Activated CD4-positive, alpha-beta T cell treated with anti-CD3 and anti-CD28 coated beads, Interleukin-10, Interleukin-2, amounts not matched to agents 100 ng/mL and 50 ng/mL, durations not matched to agents 16 hours and 8 hours (primary cell): ENCODE measurements at places on chromosomes 6 and 20.

- DNase-seq = no peak
Observed at GRCh38 chr20:59117526-59117925, 46.1 kb upstream of the ZNF831 start.

GRCh38 chr6:68774843-68775242 is 139.8 kb downstream of the ADGRB3 start:
- DNase-seq = no peak

DNA sequence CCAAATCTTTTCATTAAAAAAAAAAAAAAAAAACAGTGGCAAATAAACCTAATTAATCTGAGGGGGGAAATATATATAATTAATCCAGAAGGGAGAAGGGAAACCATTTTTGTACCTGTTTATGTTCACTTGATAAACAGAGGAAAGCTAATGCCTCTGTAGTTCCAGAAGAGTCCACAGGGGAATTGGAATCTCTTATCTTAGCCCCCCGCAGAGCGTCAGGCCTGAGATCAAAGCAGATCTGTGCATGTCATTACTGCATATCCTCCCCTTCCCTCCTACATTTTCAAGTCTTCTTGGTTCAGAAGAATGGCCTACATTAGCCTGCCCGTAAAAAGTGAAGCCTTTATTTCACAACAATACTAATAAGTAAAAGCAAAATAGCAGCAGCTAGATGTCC is 157.2 kb downstream of the PTPRT start:
- no peak for DNase-seq

DNA sequence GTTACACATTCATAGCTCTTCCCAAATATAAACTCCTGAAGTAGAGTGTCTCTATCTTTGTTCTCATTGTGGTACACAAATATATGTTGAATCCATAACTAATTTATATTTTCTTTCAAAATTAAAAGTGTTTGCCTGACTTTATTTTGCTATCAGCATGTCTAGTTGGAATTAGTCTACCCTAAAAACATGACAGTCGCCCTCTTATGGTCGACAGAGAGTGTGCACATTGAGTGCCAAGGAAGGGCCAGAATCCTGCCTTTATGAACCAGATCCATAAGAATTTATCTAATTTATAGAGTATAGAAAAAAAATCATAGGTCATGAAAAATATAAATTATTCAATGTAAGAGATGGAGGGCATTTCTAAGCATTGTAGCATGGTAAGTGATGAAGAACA is 12.3 kb upstream of the DEFB112 start:
- DNase-seq = no peak

DNA sequence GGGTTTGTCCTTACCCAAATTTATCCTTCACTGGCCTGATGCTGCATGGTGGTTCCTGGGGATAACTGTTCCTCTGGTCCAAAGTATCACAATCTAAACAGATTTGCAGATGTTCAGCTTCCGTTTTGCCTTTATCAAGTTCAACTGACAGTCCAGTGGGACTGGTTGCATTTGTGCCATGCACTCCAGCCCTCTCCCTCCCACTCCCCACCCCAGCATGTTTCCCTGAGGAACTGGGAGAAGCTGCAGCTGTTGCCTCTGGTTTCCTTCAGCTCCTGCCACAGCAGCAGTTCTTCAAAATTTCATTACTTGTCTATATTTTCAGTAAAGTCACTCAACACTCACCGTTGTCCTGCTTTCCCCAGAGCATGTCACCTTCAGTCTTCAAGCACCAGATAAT is 39.5 kb upstream of the KIF16B start:
- no peak for DNase-seq

DNA sequence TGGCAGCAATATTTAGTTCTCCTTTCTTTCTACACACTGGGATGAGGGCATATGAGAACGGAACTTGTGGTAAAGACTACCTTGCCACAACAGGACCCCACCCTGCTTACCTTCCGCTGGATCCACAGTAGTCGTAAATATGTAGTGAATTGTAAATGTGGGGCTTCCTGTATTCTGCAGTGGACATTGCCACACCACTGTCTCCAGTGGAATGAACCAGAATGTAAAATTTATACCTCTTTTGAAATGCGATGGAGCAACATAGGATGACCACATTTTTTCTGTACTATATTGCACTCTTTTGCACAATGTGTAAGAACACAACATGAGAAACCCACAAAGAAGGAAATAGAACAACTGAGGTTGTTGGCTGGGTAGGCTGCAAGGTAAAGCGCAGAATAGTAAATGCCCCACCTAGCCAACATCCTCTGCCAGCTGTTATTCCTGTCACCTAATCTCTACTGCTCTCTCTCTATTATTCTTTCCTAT is 16.1 kb upstream of the RIPOR2 start:
- peak; percentile 58 for DNase-seq

- DNase-seq = no peak
Observed at GRCh38 chr6:163776906-163777686, 362.6 kb downstream of the QKI start.

DNA sequence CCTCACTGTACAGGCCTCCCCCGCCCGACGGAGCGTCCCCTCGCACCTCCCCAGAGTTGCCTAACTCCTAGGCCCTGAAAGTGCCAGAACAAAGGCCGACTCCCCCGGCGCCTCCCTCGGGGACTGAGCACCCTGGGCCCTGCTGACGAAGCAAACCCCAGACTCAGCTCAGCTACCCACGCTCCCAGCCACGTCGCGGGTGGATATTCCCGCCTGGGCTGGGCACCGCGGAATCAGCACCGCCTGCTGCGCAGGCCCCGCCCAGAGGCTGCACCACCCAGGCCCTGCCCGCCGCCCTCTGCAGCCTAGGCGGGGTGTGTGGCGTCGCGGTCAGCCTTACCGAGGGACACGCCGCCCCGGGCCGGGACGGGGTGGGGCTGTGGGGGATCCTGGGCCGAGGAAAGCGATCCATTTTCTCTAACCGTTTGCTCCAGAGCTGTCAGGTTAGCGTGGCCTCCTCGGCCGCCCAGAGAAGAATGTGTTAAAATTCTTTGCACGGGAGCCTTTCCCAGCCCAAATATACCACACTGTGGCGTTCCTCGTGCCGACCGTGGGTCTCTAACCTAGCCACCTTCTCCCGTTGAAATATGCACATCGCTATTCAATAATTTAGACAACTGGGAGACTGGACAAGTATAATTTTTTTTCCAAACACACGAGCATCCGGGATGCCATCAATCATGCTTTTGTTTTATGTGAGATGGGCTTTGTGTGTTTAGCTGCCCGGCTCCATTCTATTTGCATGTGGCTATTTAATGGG is 31.4 kb downstream of the TFAP2A start:
- no peak for DNase-seq

- DNase-seq = no peak
Observed at GRCh38 chr20:5072756-5073659, 46.8 kb downstream of the PCNA start.

DNA sequence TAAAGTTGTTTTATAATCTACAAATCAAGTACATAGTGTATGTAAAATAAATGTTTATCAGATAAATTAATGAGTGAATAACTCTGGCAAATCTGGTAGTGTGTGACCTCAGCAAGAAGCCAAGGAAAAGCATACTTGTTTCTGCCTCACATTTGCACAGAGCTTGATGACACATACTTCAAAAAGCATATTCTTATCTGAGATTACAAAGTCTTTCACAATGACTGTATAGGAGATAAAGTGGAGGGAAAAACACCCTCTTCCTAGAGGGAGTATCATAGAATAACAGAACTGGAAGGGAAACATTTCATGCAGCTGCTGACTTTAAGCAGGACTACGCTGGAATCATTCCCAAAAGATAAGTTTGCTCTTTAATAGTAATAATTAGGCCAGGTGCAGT is 28.1 kb upstream of the AKAP7 start:
- no peak for DNase-seq
